ENCODE measurements at places on chromosomes 16 and 17.

GRCh38 chr17:6215071-6216035, 145.2 kb downstream of the WSCD1 start:
- no peak for DNase-seq

DNA sequence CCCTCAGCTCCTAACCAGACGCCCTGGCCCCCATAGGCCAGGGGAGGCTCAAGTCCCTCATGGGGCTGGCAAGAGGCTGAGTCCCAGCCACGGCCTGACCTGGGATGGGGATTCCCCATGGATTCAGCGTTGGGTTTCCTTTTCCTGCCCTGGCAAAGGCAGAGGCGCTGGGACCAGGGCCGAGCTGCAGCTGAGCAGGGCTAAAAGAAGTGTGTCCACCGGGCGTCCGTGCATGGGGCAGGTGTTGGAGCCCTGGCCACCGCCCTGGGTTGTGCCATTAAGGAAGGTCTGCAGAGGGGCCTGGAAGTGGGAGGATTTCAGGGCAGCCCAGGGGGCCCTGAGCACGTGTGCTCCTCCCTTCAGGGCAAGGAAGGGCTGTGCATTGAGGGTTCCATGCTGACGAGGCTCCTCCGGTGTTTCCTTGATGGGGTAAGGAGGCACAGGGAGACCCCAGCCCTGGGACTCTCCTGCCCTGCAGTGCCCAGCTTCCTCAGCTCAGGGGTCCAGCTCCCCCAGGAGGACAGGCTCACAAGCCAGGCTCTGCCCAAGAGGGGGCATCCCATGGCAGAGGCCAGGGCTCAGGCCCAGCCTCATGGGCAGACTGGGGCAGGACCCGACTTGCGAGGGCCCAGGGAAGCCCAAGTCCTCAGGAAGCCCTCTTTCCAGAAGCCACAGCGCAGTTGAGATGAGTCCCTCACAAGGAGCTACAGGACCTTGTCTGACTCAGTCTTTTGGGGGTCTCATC, 10.1 kb downstream of the TBC1D26 start:
- DNase-seq = no peak

GRCh38 chr17:42526031-42526444, 10.0 kb upstream of the NAGLU start:
- DNase-seq = no peak

- DNase-seq = no peak
Measured at GRCh38 chr16:88345721-88346560, 36.8 kb upstream of the ZNF469 start.

- DNase-seq = no peak
Measured at GRCh38 chr17:44083250-44083849, 12.8 kb downstream of the G6PC3 start.

DNA sequence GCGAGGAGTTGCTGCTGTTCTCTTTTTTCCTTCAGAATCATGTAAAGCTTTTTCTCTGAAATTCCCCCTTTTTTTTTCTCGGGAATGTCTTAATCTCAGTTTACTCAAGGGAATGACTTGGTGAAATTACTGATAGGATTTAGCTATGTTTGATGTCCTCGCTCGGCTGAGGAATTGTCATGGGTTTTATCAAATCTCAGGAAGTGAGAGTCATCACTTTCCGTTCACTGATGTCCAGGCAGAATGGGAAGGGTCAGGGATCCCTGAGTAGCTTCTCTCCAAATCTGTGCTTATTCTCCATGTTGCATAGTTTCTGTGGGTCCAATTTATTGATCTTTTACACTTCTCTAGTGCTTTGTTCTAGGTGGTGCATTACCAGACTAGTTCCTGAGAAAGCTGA, 6.3 kb downstream of the IGSF6 start:
- no peak for DNase-seq

GRCh38 chr17:57522042-57523005, 222.8 kb downstream of the CCDC182 start:
- DNase-seq = no peak

DNA sequence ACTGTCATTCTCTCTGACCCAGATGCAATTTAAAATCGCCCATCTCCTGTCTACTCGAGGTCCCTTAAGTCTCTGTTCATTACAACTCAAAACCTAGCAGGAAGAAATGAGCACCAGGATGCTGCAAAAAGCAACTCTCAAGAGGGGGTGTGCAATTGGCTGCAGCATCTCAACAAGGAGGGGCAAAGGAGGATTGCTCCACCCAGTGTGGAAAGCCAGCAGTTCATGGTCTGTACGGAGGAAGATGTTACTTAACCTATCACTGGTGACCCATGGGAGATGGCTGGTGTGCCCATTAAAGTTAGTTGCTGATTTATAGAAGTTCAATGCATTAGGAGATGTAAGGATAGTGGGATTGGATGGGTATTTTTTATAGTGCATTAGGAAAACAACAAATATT, 147.4 kb downstream of the CDK5R1 start:
- no peak for DNase-seq

- DNase-seq = peak; percentile 21
Measured at GRCh38 chr17:28227316-28228108, 91.5 kb upstream of the TMEM97 start.

DNA sequence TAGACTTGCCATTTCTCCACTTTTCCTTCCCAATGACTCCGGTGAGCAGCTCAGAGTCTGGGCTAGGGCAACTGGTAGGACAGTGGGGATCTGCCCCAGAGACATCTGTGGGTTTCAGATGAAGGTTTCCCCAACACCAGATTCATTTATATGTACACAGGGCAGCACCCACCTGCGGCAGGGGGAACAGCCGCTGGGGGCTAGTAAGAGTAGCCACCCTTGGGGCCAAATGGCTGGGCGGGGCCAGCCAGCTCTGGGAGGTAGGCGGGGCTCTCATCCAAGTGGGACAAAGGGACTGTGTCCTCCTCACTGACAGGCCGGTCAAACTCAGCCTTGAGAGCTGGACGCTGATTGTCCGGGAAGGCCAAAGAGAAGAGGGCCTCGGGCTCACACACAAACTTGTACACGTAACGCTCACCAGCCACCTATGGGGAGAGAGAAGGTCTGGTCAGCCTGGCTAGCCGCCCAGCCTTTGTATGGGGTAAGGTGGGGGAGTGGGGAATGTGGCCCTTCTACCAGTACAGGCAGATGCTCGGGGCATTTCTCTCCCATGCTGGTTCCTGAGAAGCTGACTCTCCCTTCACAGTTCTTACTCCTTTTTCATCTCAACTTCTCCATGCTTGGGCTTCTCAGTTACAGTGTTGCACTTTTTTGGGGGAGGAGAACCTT, 17.7 kb downstream of the ETV4 start:
- DNase-seq = no peak

DNA sequence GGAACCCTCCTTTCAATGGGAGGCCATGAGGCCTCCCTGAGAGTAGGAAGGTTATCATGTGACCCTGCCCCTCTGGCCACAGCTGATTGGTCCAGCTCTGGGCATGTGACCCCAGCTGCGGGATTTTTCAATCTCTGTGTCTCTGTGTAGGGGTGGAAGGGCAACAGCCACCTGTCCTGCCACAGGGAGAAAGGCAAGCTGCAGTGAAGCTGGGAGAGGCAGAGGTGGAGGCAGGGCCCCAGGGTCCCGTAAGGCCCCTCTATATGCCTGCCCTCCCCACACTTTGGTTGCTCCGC, 10.9 kb downstream of the DNAAF8 start:
- no peak for DNase-seq

- DNase-seq = no peak
Measured at GRCh38 chr17:19359856-19360255, 2.7 kb downstream of the B9D1 start.

- no peak for DNase-seq
Measured at GRCh38 chr17:964876-965275, 14.7 kb downstream of the NXN start.

- no peak for DNase-seq
Measured at GRCh38 chr16:82460766-82461165, 166.0 kb upstream of the CDH13 start.

GRCh38 chr16:83899272-83899897, 470 bp downstream of the MLYCD start:
- DNase-seq = peak; percentile 41

- no peak for DNase-seq
Measured at GRCh38 chr17:75370286-75370915, 35.1 kb downstream of the GRB2 start.

- DNase-seq = no peak
Measured at GRCh38 chr16:19677402-19677801, 40.6 kb downstream of the KNOP1 start.

GRCh38 chr17:66966704-66967418, 2.4 kb downstream of the CACNG4 start:
- no peak for DNase-seq

GRCh38 chr16:48123104-48123788, 32.5 kb downstream of the ABCC12 start:
- DNase-seq = no peak

DNA sequence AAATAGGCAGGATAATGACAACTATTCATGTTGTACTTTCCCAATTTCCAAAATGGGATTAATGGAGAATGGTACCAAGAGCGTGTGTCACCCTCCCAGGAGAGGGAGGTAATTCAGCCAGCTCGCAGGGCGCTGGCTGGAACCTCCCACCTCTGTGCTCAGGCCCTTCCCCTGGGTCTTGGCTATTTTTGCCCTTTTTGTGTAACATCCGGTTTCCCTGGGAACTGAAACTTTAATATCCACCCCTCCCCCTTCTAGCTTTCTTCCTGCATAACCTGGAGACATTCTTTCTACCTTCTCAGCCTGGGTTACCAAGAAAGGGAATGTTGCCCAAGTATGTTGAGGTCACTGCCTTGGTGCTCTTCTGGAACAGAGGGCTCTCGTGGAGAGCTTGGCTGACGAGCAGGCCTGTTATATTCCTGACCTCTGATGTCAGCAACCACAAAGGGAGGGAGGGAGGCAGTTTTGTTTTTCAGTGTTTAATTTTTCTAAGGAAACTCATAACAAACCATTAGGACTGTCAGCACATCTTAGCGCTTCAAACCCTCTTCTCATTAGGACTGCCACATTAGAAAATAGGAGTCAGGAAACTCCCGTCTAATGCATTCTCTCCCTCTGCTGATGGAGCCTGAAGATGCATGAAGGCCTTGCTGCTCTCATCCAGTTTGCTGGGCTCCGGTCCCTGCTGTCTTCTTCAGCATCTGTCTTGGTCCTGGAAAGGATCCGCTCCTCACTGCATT, 25.6 kb downstream of the ITGB3 start:
- no peak for DNase-seq

DNA sequence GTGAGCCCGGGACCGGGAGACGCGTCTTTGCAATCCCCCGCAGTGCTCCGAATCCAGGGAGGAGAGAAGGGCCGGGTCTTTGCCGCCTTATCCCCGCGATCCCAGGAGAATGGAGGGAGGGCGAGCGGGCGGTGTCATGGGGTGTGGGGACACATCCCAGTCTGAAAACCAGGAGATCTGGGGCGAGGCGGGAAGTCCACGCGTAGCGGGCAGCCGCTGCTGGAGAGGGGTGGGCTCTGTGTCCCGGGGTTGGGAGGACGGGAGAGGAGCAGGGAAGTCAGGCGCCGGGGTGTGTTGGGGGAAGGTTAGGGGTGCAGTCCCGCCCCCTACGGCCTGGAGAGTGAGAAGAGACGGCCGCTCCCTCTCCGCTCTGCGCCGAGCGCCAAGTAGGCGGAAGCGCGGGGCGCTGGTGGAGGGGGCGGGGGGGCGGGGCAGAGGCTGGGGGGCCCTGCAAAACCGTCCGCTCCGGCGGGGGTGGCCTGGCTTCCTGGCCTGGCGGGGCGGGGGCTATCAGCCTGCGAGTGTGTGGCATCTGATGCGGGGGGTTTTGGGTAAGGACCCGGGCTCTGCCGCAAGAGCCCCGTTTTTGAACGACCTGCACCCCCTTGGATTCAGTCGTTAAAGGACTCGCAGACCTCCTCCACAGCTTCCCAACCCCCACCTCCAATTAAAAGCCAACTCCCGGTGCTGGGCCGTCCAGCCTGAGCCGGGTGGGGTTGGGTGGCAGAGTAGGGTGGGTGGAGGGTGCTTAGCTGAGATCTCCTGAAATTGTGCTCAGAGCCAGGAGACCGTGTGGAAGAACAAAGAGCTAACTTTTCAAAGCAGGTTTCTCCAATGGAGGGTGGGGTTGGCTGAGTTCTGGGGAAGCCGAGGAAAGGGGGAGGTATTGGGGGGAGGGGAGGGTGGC, 654 bp downstream of the LASP1 start:
- no peak for DNase-seq

GRCh38 chr17:2124391-2124790, 69.5 kb downstream of the HIC1 start:
- DNase-seq = no peak

DNA sequence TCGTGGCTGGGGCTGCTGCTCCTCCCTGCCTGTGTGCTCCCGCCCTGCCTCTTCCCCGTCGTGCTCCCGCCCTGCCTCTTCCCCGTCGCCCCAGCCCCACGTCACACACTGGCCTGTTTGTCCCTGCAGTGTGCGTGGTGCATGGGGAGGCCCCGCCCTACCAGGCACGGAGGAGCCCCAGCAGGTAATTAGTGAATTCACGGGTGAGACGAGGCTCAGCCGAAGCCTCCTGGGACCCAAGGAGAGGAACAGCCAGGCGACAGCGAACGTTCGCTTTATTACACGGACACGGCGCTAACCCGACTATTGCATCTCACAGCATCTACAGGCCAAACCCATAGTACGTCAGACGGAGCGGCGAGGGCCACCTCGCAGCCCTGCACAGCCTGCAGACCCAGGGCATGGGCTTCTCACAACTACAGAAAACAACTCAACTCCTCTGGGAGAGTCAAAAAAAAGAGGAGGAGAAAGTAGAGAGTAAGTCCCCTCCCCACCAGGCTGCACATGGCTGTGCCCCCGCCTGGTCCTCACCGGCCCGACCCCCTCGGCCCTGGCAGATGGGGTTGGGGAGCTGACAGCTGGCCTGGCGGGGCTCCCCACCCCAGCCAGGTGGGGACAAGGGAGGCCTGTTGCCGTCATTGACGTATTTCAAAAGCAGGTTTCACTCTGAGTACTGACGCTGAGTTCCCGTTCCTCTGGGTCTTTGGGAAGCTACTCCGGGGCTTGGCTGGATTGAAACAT, 4.3 kb upstream of the PABPN1L start:
- DNase-seq = no peak

GRCh38 chr16:67902831-67903230, 9.8 kb downstream of the PSKH1 start:
- DNase-seq = no peak

DNA sequence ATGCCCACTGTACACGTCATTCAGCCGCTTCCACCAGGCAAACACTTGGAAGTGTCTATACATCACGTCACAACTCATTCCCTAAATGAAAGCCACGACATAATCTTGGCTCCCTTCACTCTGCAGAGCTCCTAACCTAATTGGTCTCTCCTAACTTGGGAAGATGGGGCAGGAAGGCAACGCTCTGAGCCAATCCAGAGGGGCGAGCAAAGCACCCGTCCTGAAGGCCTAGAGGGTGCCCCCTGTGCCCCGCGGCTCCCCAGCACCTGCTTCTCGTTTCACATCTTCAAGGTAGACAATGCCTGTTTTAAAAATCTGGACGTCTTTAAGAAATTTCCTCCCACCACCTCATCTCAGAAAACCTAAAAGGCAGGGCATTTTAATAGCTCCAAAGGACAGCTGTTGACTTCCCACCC, 1.0 kb downstream of the CSNK2A2 start:
- no peak for DNase-seq

- DNase-seq = no peak
Measured at GRCh38 chr16:78926723-78927210, 673.8 kb downstream of the MAF start.

Data from thymus (tissue), 14 donors.